Foreskin fibroblast (primary cell): ENCODE measurements at places on chromosomes 2 and 18.

DNA sequence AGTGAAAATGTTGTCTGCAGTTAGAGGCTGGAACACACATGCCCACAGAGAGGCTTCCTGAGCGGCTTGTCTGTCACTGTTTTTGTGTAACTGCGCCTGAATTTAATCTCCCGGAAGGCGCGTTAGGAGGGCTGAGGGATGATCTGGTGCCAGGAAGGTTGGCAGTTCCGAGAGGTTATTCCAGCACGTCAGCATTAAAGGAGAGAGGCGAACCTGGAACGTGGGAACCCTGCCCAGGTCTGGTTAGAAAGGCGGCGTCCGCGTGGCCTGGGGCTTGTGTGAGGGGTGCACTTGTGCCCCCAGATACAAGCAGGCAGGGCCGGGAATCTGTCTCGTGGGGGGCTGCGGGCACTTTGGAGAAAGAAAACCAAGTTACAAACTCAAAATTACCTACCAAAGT lies 75.3 kb downstream of the NFATC1 start:
- no peak for DNase-seq

DNA sequence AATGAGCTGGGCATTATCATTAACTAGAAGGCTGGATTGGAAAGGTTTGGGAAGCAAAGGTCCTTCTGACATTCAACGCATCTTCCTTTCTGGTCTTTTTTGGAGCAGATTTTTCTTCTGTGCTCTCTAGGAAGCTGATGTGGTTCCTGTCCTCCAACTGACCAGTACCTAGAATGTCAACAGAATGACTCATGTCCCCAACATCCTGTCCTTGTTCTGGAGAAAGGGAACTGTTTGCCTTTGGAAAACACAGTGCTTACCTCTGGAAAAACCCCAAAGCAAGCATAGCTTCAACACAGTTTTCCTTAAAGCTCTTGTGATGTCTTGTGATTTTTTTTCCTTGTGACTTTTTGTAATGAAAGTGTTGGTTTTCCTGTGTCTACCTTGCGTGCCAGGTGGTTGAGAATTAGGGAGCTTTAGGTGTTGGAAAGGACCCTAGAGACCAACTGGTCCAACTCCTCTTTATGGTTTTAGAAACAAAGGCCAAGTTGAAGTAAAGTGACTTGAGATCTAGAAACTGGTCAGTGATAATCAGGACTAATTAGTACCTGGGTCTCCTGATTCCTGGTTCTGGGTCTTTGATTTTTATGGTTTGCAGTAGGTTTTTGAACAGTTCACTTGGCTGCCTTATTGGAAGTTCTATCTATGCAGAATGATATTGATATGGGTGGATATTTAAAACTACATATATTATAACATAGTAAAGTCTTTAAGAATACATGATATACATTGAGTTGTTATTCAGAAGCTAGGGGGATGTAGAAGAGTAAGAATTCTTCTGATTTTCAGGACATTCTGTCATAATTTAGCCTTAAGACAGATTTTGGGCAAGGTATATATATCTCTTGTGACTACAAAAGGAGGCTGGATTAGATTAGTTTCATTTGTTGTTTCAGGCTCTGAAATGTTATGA lies 70.5 kb downstream of the FMNL2 start:
- DNase-seq: no peak

- no peak for DNase-seq
Observed at GRCh38 chr2:205908212-205909183, 177.5 kb downstream of the INO80D start.

DNA sequence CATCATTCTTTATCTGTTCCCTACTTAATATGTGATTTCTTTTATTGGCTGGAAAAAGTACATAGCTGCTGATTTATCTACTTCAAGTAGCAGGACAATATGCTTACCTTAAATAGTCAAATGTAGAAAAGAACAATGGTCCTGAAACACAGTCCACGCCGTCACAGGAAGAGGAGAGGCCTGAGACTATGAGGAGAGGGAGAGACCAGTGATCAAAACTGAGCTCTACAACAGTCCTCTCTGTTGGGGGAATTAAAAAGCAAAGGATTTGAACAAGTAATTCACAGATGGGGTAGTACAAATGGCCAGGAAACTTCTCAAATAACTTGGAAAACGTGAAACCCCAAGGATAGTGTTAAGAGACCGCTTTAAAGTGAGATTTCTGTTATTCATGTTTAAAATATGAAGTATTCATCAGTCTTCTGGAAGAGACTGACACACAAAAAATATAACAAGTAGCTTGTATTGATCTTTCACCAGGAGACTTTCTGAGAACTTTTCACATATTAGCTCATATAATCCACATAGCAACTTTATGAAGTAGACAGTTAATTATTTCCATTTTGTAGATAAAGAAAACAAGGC lies 20.2 kb downstream of the SCYGR8 start:
- DNase-seq: no peak

DNA sequence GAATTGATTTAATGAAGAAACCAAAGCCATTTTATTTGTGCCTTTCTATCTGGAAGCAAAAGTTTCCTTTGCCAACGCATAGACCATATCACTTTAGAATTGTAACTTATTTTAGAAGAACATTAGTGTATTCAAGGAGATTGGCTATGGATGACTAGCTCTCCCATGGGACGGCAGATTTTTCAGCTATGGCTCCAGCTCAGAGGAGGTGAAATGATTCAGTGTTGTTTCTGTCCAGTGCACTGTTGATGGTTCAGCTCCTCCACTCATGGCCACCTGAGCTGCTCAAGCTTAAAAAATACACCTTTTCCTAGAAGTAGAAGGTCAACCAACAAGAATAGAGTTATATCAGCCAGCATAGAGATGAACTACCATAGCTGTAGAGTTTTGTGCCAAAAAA lies 1597.5 kb upstream of the PIK3C3 start:
- peak; percentile 21 for DNase-seq

DNA sequence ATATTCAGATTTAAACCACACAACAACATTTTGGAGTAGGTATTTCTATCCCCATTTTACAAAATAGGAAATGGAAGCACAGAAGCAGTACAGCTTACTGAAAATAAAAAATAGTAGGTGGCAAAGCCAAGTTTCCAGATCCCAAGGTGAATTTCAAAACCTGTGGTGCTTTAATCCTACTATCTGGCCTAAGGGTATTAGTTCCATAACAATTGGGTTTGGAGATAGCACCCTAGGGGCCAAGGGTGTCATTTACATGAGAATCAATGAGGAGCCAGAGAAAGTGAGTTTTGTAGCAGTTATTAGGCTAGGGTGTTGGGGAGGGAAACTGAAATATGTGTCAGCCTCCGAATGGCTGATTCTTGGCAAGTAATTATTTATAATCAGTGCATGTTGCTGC lies 24.9 kb downstream of the OSBPL6 start:
- no peak for DNase-seq

GRCh38 chr18:75551071-75551470 lies 123.6 kb upstream of the SMIM21 start:
- DNase-seq: no peak

DNA sequence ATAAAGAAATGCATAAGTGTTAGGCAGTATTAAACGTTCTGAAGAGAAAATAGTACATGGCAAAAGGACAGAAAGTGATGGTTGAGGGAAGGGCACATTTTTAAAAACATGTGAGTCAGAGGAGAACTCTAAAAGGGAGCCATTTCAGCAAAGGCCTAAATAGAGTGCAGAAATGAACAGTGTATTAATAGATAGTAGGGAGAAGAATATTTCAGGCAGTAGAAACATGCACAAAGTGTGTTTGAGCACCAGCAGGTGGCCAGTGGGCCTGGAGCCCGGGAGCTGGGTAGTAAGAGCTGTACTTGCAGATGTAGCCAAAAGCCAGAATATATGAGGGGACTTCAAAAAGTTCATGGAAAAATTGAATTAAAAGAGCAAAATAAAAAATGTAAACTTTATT lies 288.1 kb upstream of the FIGN start:
- no peak for DNase-seq

GRCh38 chr2:237603049-237603717 lies 12.6 kb upstream of the RAB17 start:
- no peak for DNase-seq

- peak; percentile 63 for DNase-seq
Observed at GRCh38 chr2:118003396-118003824, 10.5 kb downstream of the CCDC93 start.

GRCh38 chr18:25979369-25980040 lies 110.9 kb downstream of the SS18 start:
- DNase-seq: no peak

GRCh38 chr18:64693766-64694165 lies 544.9 kb upstream of the LINC00305 start:
- DNase-seq: no peak

GRCh38 chr2:96580771-96581170 lies 44.2 kb downstream of the ARID5A start:
- no peak for DNase-seq

DNA sequence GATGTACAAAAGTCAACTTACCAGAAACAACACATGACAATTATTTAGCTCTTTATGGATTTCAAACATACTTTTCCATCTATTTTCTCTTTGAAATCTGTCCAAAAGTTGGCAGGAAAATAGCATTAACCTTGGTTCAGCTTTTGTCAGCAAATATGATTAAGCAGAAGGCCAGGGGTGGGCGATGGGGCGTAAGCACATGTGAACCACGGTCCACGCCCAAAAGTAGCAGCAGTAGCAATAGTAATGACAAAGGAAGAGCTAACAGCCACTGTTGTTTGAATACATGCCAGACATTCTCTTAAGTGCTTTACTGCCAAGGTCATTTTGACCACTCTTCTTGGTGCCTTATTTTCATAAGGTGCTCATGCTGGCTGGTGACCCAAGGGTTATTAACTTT lies 73.5 kb downstream of the ANTXR1 start:
- DNase-seq: no peak

GRCh38 chr2:62456721-62457539 lies 49.1 kb downstream of the TMEM17 start:
- peak; percentile 71 for DNase-seq

GRCh38 chr2:219902891-219903552 lies 275.6 kb downstream of the SLC4A3 start:
- no peak for DNase-seq

DNA sequence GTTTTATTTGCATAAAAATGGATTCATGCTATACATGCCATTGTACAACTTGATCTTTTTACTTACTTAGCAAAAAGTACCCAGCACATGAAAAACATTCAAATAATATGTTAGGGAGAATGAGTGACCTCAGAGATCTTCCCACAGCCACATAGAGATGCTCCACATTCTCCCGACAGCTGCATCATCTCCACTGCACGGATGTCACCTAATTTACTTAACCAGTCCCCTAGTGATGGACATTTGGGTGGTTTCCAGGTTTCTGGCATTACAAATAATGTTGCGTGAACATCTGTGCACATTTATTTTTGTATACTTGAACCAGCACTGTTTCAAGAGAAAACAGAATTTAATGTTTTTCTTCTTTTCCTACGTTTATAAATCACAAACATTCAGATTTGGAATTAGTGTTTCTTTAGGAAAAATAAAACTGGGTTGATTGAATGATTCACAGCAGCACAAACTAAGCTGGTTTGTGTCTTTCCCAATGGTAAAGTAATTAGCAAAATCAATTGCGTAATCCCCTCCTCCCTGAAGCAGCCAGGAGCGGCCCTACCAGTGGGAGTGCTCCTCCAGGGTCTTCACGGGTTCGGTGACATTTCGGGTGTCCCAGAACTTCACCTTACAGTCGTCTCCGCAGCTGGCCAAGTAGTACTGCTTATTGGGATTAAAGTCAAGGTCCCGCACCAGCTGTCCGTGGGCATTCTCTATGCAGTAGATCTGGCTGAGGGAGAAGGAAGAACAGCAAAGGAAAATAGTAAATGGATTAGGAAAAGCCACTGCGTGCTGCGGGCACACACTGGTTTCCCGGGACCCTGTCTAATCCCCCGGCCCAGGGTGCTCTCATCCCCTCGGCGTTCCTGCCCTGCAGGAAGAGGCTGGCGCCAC lies 183.9 kb downstream of the EIPR1 start:
- peak; percentile 30 for DNase-seq

DNA sequence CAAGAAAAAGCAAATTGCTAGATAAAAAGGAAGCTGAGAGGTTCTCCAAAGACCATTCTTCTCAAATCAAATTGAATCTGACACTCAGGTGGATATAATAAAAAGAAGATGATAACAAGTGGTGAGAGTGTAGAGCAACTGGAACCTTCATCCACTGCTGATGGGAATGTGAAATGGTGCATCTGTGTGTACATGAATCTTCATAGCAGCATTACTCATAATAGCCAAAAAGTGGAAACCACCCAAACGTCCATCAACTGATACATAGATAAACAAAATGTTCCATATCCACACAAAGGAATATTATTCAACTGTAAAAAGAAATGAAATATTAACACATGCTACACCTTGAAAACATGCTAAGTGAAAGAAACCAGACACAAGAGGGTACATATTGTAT lies 357.2 kb upstream of the EPHA4 start:
- DNase-seq: no peak

DNA sequence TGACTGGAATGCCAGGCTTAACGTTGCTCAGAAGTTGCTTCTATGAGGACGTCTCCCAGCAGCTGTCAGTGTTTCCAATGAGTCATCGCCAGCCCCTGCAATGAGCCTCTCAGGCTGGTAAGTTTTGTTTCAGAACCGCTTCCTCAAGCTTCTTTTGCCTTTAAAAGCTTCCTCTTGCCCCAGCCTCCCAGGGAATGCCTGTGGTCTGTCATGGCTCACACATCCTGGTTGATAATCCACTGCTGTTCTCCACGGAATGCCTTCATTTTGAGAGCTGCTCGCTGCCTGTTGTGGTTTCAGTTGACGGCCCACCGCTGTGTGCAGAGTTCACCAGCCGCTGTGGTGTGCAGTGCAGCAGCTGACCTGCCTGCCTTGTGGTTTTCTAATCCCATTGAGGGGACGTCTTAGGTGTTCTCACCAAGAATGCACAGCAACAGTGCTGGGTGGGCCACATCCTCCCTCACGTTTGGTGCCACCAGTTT lies 96.4 kb downstream of the RTP5 start:
- peak; percentile 89 for DNase-seq

DNA sequence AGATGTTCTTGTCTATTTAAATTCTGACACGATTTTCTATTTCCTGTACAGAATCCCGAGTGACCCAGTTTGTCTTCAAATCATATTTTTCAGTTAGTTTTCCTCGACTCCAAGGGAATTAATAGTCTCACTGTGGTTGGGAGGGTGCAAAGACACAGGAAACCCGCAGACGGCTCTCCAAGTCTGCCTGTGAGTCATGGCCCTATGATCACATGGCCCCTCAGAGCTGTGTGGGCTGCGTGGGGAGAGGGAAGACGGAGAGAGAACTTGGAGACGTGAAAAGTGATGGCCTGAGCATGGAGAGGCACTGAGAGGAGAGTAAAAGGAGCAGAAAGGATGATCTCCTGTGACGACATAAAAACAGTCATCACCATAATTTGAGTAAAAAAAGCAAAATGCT lies 989.9 kb downstream of the DCDC2C start:
- DNase-seq: no peak

- DNase-seq: no peak
Observed at GRCh38 chr2:152603166-152603565, 114.1 kb downstream of the PRPF40A start.

- DNase-seq: peak; percentile 42
Observed at GRCh38 chr2:38178119-38178518, 102.2 kb upstream of the CYP1B1 start.
